8988T (cell line): ENCODE measurements at places on chromosomes 4 and X.

GRCh38 chr4:100285121-100285520 is 94.9 kb upstream of the DDIT4L start:
- no peak for DNase-seq

GRCh38 chrX:24167719-24168472 is 18.4 kb downstream of the ZFX start:
- no peak for DNase-seq

DNA sequence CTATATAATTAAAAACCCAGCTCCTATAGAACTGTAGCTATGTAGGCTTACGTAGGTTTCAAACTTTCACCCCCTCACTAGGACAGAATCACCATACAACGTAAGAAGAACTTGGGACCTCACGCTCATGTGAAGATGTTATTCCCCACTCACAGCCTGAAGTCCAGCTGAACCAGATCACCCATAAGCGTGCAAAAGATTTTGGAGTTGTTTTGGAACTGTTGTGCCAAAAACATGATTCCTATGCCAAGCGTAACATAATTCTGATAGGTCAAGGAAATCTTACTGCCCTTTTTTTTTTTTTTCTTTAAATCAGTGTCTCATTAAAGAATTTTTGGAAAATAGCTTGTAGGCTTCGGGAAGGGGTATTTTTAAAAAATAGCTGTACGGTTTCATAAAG is 57.0 kb downstream of the LCORL start:
- DNase-seq, result no peak

DNA sequence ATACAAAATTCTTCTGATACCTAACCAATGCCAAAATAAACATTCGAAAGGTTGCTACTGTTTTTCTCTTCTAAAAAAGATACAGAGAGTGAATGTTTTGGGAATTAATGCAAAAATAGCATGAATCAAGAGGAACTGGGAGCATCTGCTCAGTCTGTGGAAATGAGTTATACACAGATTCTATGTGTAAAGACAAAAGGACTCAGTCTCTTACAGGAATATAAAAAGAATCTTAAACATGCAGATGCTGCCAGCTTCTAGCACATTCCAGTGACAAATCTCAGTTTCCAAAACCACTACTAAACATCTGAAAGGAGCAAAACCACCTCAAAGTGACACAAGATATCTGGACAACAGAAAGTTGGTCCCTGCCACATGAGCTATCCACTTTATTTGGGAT is 55.0 kb downstream of the PAPSS1 start:
- no peak for DNase-seq

DNA sequence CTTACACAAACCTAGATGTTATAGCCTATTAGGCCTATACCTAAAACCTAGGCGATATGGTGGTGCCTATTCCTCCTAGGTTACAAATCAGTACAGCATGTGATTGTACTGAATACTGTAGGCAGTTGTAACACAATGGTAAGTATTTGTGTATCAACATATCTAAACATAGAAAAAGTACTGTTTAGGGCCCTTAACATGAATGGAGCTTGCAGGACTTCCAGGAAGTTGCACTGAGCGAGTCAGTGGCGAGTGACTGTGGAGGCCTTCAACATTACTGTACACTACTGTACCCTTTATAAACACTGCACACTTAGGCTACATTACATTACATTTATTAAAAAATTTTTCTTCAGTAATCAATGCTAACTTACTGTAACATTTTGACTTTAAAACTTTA is 37.8 kb downstream of the WWC2 start:
- DNase-seq, result no peak

DNA sequence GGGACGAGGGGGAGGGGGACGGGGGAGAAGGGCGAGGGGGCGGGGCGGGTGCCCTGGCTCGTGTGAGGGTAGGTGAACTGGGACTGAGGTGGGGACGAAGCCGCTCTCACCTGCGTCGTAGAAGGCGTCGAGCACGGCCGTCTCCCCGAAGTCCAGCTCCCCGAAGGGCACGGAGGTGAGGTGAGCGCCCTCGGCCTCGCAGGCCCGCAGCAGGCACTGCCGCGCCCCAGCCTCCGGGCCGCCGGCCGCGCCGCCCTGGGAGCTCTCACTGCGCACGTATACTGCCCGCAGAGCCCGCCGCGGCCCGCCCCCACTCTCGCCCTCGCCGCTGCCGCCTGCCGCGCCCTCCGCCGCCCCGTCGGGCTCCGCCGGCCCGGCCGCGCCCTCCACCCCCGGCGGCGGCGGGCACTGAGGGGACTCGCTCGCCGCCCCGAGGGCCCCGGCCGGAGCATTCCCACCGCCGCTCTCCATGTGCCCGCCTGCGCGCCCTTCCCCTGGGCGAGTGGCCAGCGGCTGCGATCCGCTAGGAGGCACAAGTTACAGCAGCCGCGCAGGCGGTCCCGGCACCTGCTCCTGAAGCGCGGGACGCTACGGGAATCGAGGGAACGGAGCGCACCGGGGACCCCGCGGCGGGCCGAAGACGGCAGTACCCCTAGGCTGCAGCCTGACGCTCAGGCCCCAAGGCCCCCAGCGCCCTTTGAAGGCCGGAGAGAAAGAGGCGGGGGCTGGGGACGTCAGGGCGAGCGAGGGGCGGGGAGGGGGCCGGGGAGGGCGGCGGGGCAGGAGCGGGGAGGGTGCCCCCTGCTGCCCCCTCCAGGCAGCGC is at the start of gene MAP3K15:
MAP3K15 (minus strand) TSS at position 718 of the 824 bp plus-strand sequence; CDS start at position 471, 247 bp downstream.
- peak; percentile 64 for DNase-seq

- no peak for DNase-seq
Observed at GRCh38 chr4:16838226-16838875, 60.1 kb downstream of the LDB2 start.

- no peak for DNase-seq
Observed at GRCh38 chr4:118682928-118683327, 2.3 kb upstream of the METTL14 start.

DNA sequence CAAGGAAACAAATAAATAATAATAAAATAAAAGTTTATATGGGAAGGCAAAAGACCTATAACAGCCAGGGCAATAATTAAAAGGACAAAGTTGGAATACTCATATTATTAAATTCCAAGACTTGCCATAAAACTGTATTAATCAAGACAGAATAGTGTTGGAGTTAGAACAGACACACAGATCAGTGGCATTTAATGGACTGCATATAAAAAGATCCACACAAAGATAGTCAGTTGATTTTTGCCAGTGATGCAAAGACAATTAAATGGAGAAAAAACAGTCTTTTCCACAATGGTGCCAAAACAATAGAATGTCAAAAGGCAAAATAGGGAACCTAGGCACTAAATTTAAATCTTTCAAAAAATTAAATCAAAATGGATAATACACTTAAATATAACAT is 587.1 kb upstream of the GRIA3 start:
- DNase-seq, result no peak

GRCh38 chr4:76831711-76832373 is 66.1 kb downstream of the SOWAHB start:
- DNase-seq, result no peak
